ENCODE measurements at places on chromosomes 4 and X.

DNA sequence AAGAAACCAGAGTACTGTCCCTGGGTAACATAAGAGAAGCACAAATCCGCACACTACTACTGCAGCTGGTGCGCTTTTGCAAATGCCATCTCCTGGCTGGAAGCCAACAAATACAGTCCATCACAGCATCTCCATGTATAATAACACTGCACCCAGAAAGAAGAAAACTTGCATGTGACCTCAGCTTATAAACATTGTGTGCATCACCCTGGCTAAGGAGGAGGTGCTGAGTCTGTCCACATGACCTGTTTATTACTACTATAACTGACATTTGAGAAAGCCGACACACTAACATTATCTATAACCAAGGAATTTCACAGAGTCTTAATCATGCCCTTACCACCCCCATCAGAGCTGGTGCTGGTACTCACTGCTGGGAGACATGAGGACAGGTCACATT lies 516.8 kb downstream of the CFAP47 start:
- DNase-seq = no peak

DNA sequence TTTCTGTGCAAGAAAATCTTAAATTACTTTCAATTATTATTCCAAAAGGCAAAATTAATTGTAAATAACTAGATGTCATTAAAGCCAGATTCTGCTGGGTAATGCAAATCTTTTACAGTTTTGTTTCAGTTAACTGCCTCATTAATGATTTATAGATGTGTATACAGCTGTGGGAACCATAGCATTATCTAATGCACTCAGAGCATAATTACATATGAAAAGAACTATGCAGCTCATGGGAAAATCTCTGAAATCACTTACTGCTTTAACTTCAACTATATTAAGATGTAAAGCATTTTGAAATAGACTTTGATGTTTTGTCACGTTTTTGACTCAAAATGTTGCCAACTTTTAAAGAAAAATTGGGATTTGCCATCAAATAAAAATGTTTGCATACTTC lies 630.3 kb upstream of the KLHL4 start:
- DNase-seq = no peak

DNA sequence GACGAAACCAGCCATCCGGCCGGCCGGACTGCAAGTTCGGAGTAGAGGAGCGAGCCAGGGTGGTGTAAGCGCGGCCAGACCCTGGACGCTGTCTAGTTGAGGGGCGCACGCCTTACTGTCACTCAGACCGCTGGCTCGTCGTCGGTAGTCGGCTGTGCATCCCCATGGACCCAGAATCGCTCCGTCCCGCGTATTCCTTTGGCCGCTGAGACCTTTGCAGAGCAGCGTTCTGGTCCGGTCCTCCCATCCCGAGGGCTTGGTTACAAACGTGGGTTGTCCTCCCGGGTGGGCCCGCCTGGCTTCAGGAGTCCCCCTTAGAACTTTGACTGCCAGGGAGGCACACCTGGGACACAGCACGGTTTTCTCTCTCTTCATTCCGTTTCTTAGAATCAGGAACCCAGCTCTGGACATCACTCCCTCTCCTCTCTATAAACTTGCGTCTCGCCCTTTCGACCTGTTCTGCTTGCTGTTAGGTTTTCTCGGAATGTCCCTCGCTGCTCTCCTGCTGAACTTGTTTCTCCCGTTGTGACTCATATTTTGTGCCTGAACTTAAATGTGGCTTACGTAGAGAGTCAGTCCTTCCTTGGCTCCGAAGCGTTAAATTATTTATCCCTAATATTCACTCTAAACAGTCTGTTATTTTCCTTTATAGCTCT lies 672 bp downstream of the PGM2 start:
- peak; percentile 27 for DNase-seq

DNA sequence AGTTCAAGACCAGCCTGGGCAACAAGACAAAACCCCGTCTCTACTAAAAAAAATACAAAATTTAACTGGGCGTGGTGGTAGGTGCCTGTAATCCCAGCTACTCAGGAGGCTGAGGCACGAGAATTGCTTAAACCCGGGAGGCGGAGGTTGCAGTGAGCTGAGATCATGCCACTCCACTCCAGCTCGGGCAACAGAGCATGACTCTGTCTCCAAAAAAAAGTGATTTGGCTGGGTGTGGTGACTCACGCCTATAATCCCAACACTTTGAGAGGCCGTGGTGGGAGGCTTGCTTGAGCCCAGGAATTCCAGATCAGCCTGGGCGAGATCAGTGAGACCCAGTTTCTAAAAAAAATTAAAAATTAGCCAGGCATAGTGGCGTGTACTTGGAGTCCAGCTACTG lies 4.1 kb downstream of the OPHN1 start:
- DNase-seq = peak; percentile 81

- DNase-seq = peak; percentile 74
Observed at GRCh38 chr4:41360921-41361793, 104.4 kb downstream of the UCHL1 start.

DNA sequence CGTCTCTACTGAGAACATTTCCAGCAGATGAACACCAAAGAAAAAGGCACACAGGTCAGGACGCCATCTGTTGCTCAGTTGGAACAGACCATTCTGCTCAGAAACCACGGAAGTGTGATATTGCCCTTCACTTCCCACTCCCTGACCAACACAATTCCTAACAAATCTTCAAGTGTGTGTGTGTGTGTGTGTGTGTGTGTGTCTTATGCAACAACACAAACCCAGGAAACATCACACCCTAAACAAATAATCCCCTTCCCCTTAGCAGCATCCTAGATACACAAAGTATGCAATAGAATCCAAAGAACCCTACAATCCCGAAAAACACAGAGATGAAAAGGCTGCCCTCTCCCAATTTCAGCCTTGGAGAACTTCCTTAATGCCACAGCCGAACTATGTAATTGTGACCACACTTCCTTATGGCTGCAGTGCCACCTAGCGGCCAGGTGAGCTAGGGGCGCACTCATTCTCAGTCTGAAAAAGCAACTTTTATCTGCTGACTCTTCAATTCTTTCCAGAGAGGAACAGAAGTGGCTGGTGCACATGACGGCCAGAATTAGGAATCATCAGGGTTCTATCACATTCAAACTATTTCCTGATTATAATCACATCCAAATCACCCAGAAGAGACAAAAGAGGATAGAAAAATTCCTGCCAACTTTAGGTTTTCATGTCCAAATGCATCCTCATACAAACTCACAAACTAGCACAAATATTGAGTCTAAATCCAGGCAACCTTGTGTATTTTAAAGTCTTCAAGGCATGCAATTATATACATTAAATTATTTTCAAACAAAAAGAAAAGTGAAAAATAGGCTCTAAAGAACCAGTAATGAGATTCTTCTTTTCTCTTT lies 164.9 kb downstream of the DHX15 start:
- DNase-seq = peak; percentile 78

GRCh38 chr4:138007572-138007971 lies 234.6 kb downstream of the SLC7A11 start:
- DNase-seq = no peak

DNA sequence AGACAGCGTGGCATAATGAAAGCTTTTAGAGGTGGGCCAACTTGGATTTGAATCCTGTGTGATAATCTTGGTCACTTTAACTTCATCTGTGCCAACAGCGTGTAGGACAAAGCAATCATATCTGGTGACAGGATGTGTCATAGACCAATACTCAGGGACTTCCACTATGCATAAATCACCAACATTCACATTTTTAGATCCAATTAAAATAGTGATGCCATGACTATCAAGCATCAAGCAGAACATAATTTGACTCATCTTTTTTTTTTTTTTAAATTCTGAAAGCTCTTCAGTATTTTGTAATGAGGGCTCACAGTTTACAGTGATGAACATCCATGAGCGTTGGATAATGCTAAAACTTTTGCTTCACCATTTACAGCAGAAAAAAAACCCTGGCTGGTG lies 27.3 kb upstream of the RAPGEF2 start:
- DNase-seq = no peak

GRCh38 chr4:147689067-147689466 lies 5.1 kb upstream of the PRMT9 start:
- DNase-seq = no peak

DNA sequence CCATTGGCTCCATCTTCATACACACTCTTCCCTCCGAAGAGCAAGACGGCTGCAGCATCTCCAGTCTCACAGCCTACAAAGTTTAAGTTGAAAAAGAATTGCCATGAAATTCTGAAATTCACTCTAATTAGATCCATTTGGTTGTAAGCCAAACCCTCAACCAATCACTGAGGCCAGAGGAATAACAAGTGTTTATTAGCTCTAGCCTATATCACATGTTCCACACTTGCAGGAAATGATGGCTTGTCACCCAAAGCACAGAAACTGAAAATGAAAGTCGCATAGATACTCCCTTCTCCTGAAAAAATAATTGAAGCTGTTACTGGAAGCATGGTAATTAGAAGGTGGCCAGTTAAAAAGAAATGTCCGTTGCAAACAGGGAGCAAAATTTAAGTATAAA lies 1071.8 kb downstream of the CCSER1 start:
- peak; percentile 14 for DNase-seq

DNA sequence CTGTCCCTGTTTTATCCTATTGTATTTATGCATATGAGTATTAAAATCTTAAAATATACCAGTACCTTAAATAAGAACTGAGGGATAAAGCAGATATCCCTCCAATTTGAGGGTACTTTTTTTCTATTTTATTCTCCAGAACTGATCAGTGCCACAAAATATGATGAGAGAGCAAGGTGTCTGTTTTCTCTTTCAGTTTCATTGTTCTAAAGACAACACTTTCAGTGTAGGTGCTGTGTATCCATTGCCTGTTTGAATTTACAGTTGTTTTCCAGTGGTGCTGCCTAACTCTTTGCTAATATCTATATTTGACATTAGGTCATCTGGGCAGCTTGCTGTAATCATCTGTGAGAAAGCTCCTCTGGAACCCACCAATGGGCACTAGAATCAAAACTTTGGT lies 394.7 kb downstream of the IL1RAPL1 start:
- no peak for DNase-seq

DNA sequence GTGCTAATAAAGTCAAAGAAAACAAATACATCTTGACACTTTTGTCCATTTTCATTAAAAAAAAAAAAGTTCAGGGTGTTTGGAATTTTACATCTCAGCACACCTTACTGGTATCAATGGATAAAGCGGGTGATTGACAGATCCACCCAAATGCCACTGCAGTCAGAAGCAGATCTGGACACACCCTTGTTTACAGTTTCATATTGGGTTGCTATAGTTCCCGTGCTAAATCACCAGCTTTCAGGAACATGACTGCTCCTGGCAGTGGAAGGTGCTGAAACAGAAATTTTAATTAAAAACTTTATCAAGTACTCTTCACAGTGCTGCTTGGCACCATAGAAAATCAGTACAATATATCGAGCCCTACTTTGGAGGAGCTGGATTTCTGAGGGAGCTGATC lies 116.3 kb downstream of the STOX2 start:
- no peak for DNase-seq

- DNase-seq = peak; percentile 81
Observed at GRCh38 chr4:184792950-184793555, 32.7 kb downstream of the ACSL1 start.

GRCh38 chr4:7003879-7004240 lies 39.3 kb upstream of the TADA2B start:
- no peak for DNase-seq

GRCh38 chr4:6378493-6379445 lies 93.6 kb downstream of the PPP2R2C start:
- DNase-seq = no peak

DNA sequence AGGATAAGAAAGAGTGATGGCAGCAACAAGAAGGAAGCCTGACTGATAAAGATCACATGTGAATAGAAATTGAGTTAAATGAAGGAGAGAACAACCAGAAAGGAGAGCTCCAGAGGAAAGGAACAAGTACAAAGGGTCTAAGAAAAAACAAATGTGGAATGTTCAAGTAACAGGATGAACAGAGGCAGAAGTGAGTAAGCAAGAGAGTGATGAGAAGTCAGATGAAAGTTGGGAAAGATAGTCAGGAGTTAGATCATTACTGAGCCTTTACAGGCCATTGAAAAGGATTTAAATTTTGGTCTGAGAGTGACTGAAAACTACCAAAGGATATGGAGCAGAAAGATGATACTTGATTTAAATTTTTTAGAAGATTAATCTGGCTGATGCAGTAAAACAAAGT lies 38.1 kb downstream of the NFXL1 start:
- no peak for DNase-seq

DNA sequence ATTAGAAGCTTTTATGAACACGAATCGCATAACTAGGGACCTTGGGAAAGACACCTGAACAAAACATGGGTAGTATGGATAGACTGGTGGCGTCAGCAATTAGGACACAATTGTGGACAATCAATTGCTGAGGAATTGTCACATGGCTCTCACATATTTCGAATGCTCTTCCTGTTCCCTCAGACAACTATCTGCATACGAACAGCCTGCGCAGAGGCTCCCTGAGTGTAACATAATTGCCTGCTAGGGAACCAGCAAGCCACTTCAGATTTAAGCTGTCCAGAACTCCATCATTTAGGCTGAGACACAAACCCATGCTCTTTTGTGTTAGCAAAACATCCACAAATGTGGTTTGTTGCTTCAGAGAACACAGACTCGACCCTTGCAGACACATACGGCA lies 160.8 kb downstream of the MGST2 start:
- DNase-seq = no peak

- no peak for DNase-seq
Observed at GRCh38 chrX:123988423-123989111, 27.1 kb downstream of the STAG2 start.

- no peak for DNase-seq
Observed at GRCh38 chrX:73851014-73852009, 288.3 kb downstream of the CHIC1 start.

DNA sequence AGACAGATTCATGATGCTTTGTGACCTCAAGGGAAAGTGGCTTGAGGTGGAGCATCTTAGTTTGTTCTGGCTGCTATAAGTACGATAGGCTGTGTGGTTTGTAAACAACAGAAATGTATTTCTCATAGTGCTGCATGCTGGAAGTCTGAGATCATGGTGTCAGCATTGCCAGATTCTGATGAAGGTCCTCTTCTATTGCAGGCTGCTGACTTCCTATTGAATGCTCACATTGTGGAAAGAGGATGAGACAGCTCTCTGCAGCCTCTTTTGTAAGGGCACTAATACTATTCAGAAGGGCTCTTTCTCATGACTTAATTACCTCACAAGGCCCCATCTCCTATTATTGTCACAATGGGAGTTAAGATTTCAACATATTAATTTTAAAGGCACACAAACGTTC lies 1674.0 kb upstream of the PCDH7 start:
- DNase-seq = no peak

- no peak for DNase-seq
Observed at GRCh38 chrX:142637206-142637605, 388.5 kb upstream of the SPANXN4 start.

DNA sequence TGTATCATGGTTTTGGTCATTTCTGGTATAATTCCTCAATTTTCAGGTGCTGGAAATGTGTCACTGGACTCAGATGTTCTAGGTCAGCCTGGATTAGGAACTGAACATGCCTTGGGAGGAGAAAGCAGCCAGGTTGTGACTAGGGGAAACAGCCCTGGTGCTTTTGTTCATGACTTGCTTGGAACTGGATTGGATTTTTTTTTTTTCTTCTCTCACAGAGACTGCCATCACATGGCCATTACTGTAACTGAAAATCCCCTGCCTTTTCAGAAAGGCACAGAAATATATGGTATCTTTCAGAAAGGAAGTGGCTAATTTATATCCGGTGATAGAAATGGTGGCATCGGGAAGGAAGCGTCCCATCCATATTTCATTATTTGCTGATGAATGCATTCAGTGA lies 34.6 kb downstream of the SEPTIN11 start:
- no peak for DNase-seq
